Endothelial cell (in vitro differentiated cells): ENCODE measurements at places on chromosomes 3 and 15. TPM values are rescaled to one million over a fixed set of nuclear protein-coding genes. Genes with fewer than 3 reads are reported as not detected.

OR5K2 gene
- total RNA-seq = not detected

ALG1L2 gene
- 4.4 TPM for total RNA-seq

DNA sequence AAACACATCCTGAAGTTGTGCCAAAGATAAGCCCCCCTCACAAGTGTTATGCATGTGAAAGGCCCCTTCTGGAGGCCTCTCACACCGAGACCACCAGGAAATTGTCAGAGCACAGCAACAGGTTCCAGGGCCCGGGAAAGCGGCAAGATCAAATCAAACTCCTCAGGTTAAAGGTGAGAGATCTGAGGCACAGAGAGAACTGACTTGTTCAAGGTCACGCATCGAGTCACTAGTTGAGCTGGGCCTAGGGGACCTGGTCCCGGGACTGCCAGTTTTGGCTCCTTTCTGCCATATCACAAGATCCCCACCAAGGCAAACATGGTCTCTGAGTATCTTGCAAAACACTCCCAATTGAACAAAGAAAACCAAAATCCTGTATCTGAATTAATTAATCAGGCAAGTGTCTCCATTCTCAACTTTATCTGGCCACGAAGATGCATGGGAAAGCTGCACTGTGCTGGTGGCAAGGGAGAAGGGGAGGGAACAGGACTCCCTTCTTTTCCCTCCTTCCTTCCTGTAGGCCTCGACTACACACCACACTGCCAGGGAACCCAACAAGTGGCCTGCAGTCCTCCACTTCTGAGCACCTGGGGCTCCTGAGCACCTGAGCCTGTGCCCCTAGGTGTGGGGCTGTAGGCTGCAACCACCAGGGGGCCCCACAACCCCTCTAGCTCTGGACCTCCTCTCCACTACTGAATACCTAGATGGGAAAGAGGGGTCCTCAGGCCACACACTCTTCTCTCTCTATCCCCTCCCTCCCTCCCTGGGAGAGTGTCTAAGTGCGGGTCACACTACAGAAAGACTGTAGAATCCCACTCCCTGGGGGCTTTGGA lies 37.3 kb downstream of the ANP32A start:
- H3K27me3 ChIP-seq = peaks cover 9% of the 10 kb centered on the region
- peaks cover 66% of the 10 kb centered on the region for H3K36me3 ChIP-seq
- DNase-seq = peak; percentile 49
- H3K4me3 ChIP-seq = peak overlapping the region; percentile 53

DNA sequence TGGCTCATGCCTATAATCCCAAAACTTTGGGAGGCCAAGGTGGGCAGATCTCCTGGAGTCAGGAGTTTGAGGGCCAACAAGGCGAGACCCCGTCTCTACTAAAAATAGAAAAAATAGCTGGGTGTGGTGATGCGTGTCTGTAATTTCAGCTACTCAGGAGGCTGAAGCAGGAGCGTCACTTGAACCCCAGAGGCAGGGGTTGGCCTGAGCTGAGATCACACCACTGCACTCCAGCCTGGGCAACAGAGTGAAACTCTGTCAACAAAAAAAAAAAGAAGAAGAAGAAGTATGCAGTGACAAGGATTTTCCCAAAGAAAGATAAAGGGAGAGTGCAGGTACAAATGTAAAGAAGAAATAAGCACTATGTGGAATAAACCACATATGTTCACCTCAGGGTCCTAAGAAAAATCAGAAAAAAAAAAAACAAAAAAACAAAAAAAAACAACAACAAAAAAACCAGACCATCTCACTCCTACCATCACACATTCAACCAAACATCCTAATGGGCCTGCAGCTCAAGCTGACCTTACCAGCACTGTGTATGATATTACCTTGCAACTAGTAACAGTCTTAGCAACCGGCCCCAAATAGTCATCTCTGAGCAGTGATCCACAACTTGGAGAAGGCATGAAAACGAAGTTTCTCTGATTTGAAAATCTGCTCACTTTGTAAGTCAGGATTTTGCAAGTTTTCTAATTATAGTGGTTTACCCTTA lies 296.7 kb upstream of the PROK2 start:
- no peak overlapping the region for H3K27ac ChIP-seq
- no peak overlapping the region for H3K4me3 ChIP-seq

GRCh38 chr3:8987645-8988383 lies 24.5 kb upstream of the RAD18 start:
- DNase-seq = peak; percentile 79
- H3K27ac ChIP-seq = peak overlapping the region; percentile 57
- peaks cover 3% of the 10 kb centered on the region for H3K27me3 ChIP-seq
- no peak overlapping the region for H3K4me3 ChIP-seq
- no peaks in the 10 kb centered on the region for H3K36me3 ChIP-seq
- H3K4me1 ChIP-seq = no peaks in the 10 kb centered on the region

GRCh38 chr3:143529018-143529478 lies 319.2 kb downstream of the SLC9A9 start:
- no peaks in the 10 kb centered on the region for H3K4me1 ChIP-seq
- H3K27ac ChIP-seq = no peak overlapping the region
- H3K27me3 ChIP-seq = no peaks in the 10 kb centered on the region
